ENCODE measurements at places on chromosomes 7 and 10. TPM values are rescaled to one million over a fixed set of nuclear protein-coding genes. Genes with fewer than 3 reads are reported as not detected.

- H3K4me1 ChIP-seq, result peaks cover 2% of the 10 kb centered on the region
- no peak overlapping the region for H3K27ac ChIP-seq
- no peaks in the 10 kb centered on the region for H3K36me3 ChIP-seq
- no peak for DNase-seq
Observed at GRCh38 chr10:119609516-119609915, 12.8 kb upstream of the TIAL1 start.

GRCh38 chr10:53918755-53919154 lies 882.3 kb downstream of the PCDH15 start:
- no peak overlapping the region for H3K4me3 ChIP-seq
- no peak for DNase-seq
- no peaks in the 10 kb centered on the region for H3K27me3 ChIP-seq
- H3K27ac ChIP-seq, result no peak overlapping the region
- no peaks in the 10 kb centered on the region for H3K36me3 ChIP-seq

- no peaks in the 10 kb centered on the region for H3K27me3 ChIP-seq
- no peak for DNase-seq
- no peak overlapping the region for H3K4me3 ChIP-seq
- H3K4me1 ChIP-seq, result peaks cover 24% of the 10 kb centered on the region
- peaks cover 25% of the 10 kb centered on the region for H3K36me3 ChIP-seq
- no peak overlapping the region for H3K27ac ChIP-seq
Observed at GRCh38 chr10:50464004-50464409, 159.7 kb downstream of the SGMS1 start.

GRCh38 chr7:126698909-126699308 lies 553.8 kb downstream of the GRM8 start:
- H3K4me3 ChIP-seq, result no peak overlapping the region
- peaks cover 24% of the 10 kb centered on the region for H3K27me3 ChIP-seq
- H3K36me3 ChIP-seq, result no peaks in the 10 kb centered on the region
- no peak for DNase-seq
- H3K27ac ChIP-seq, result no peak overlapping the region

GRCh38 chr10:32417911-32418547 lies 27.9 kb upstream of the CCDC7 start:
- H3K36me3 ChIP-seq, result no peaks in the 10 kb centered on the region
- no peak overlapping the region for H3K4me3 ChIP-seq

- no peak overlapping the region for H3K27ac ChIP-seq
- no peak for DNase-seq
- no peak overlapping the region for H3K4me3 ChIP-seq
- H3K4me1 ChIP-seq, result peaks cover 1% of the 10 kb centered on the region
- no peaks in the 10 kb centered on the region for H3K36me3 ChIP-seq
- no peaks in the 10 kb centered on the region for H3K27me3 ChIP-seq
Observed at GRCh38 chr7:143511593-143512047, 33.9 kb downstream of the TAS2R41 start.

Gene SPDYE9
- not detected for total RNA-seq

Gene HHEX
- total RNA-seq, result 0.46 TPM
